ENCODE measurements at places on chromosomes 7 and 10.

- no peak for DNase-seq
Measured at GRCh38 chr10:22810643-22811465, 96.5 kb upstream of the PIP4K2A start.

- DNase-seq: no peak
Measured at GRCh38 chr7:76217942-76218566, 16.4 kb downstream of the SRRM3 start.

- peak; percentile 61 for DNase-seq
Measured at GRCh38 chr10:118950190-118950680, 79.3 kb upstream of the NANOS1 start.

- DNase-seq: no peak
Measured at GRCh38 chr10:10772411-10772810, 245.3 kb upstream of the CELF2 start.

Data from fibroblast of mammary gland (primary cell).